Stimulated activated CD8-positive, alpha-beta memory T cell treated with anti-CD3 and anti-CD28 coated beads, Interleukin-12 subunit alpha, Interleukin-12 subunit beta, amount 100 ng/mL, for 4 hours (primary cell): ENCODE measurements at places on chromosomes 3 and 15.

DNA sequence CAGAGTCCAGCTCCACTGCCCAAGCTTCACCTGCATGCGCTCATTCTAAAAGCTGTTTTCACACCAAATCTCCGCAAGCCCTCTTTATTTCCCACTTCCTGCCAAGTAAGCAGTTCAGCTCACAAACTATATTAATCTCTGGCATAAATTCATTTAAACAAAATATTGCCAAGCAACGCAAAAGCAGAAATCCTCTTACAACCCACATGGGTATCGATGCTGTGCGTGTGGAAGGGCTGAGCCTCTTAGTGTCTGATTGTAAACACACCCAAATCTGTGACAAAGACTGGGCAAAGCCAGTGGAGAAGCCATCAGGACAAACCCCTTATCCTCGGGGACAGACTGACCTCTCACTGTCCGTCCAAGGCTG, 124.3 kb upstream of the ATP2B2 start:
- no peak for DNase-seq

GRCh38 chr15:69117431-69117871, 43.0 kb upstream of the GLCE start:
- no peak for DNase-seq

- DNase-seq = no peak
Observed at GRCh38 chr15:51133140-51133765, 38.5 kb upstream of the TNFAIP8L3 start.

GRCh38 chr3:56197259-56197965, 270.9 kb downstream of the ERC2 start:
- DNase-seq = no peak
